PC-9 (cell line): ENCODE measurements at places on chromosomes 13 and 19. TPM values are rescaled to one million over a fixed set of nuclear protein-coding genes. Genes with fewer than 3 reads are reported as not detected.

The TMEM272 gene
- total RNA-seq = not detected in 2 replicates

DNA sequence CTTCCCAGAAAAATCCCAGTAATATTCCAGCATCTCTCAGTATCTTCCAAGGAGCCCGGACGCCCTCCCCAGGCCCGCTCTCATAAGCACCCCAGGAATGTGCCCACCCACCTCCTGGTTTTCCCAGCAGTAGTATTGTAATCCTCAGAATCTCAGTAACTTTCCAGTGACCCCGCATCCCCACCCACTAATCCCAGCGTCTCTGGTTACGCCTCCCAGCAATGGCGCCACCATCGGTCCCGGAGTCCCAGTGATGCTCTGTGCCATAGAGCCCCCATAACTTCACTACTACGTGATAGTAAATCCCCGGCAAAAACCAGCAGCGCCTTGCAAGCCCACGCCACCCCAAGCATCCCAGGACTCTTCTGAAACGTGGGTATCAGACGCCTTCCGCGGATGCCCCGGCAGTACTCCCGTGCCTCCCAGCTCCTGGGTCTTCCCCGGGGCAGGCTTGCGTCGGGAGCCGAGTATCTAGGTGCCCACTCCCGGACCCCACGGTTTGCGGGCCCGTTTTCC, 928 bp upstream of the PNPLA6 start:
- H3K27ac ChIP-seq = peak overlapping the region; percentile 76

The SLC1A6 gene
- total RNA-seq = 1.5 and 2.9 TPM in 2 replicates

The CD37 gene
- total RNA-seq = not detected in 2 replicates

The TMC4 gene
- total RNA-seq = 175 and 194 TPM in 2 replicates

DNA sequence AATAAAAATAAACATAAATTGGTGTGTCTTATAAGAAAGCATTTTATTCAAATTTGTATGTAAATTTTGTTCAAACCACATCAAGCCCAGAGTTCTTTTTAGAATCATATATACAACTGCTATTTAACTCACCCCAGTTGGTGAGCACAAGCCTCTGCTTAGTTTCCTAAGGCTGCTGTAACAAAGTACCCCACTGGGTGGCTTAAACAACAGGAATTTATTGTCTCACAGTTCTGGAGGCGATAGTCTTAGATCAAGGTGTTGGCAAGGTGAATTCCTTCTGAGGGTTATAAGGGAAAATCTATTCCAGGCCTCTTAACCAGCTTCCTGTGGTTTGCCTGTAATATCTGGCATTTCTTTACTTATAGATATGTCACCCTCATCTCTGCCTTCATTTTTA, 1133.5 kb downstream of the OLFM4 start:
- no peak overlapping the region for H3K27ac ChIP-seq
- H3K27me3 ChIP-seq = no peaks in the 10 kb centered on the region
- no peak for DNase-seq
- no peaks in the 10 kb centered on the region for H3K36me3 ChIP-seq

- H3K4me1 ChIP-seq = peaks cover 26% of the 10 kb centered on the region
- no peak overlapping the region for H3K27ac ChIP-seq
- peak overlapping the region; percentile 89 for H3K4me3 ChIP-seq
- no peak for DNase-seq
Observed at GRCh38 chr19:4866595-4867424, 657 bp downstream of the PLIN3 start.

GRCh38 chr13:28716511-28716910, 2.3 kb downstream of the SLC46A3 start:
- peak; percentile 75 for DNase-seq
- H3K4me1 ChIP-seq = peaks cover 17% of the 10 kb centered on the region

DNA sequence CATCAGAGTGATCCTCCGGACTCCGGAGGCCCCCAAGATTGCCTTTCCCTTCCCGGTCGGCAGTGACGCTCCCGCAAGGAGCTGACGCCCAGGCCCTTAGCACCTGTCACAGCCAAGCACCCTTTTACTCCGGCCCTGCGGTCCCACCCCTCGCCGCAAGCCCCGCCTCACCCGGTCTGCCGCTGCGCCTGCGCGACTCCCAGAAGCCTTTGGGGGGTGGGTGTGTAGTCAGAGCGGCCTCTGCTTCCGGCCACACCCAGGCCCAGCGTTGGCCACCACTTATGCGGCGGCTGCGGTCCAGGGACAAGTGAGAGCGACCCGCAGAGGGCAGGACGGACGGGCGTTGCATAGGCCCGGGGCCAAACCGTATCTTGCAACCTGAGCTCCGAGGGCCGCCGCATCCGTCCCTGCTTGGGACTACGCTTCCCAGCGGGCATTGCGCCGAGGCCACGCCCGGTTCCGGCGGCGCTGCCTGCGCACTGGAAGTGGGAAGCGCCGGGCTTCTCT, 441 bp upstream of the ZFP28 start:
- H3K27ac ChIP-seq = peak overlapping the region; percentile 43; the same call in 1 of the 2 replicates
- H3K36me3 ChIP-seq = peaks cover 24% of the 10 kb centered on the region; the same call in 1 of the 2 replicates
- peak overlapping the region; percentile 87 for H3K4me3 ChIP-seq
- peak; percentile 86 for DNase-seq

DNA sequence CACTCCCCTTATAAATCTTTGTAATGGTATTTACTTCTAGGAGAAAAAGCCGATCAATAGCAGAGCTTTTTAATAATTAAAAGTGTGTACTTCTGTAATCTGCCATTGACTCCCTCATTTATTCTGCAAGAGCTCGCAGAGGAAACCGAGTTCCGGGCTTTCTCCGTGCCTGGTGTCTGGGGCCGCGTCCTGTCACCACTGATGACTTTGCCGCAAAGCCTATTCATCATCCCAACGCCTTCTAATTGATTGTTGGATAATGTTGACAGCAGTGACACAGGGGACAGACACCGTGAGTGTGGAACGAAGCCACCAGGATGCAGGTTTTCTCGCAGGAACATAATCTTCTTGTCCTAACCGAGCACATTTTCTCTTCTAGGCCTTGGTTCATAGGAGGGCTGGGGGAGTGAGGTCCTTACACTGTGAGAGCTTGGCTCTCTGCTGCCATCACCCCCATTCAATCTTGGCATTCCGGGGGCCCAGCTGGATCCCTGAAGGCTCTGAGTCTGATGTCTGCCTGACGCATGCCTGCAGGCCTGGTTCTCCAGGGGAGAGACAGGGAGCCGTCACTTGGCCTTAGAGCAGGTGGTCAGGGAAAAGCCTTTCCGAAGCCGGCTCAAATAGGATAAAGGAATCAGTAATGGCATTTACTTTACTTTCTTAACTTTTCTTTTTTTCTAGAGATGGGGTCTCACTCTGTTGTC, 110.3 kb downstream of the KDM4B start:
- H3K4me1 ChIP-seq = no peaks in the 10 kb centered on the region
- no peak for DNase-seq
- no peaks in the 10 kb centered on the region for H3K27me3 ChIP-seq
- no peaks in the 10 kb centered on the region for H3K36me3 ChIP-seq

GRCh38 chr19:9857920-9858746, 23.0 kb downstream of the PIN1 start:
- DNase-seq = no peak
- H3K27me3 ChIP-seq = peaks cover 5% of the 10 kb centered on the region; the same call in 1 of the 2 replicates
- no peak overlapping the region for H3K27ac ChIP-seq
- H3K4me1 ChIP-seq = no peaks in the 10 kb centered on the region
- H3K36me3 ChIP-seq = no peaks in the 10 kb centered on the region
- H3K4me3 ChIP-seq = no peak overlapping the region

The SBK2 gene
- 3.5 and 3.9 TPM in 2 replicates for total RNA-seq

DNA sequence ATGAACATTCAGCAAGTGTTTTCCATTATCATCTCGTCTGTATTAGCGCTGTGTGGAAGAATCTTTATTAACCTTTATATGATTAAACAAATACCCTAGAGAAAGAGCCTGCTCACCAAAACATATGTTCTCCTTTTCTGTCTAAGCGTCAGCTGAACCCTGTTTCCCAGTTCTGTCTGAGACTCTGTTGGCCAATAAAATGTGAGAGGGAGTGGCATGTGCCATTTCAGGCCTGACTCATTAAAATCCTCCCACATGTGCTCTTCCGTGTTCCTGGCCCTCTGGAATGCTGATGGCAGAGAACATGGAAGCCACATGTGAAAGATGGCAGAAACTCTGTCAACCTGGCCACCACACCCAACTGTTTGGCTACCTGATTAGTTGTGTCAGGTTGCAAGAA, 181.9 kb upstream of the EDNRB start:
- H3K4me3 ChIP-seq = no peak overlapping the region
- H3K36me3 ChIP-seq = no peaks in the 10 kb centered on the region
- no peaks in the 10 kb centered on the region for H3K27me3 ChIP-seq

DNA sequence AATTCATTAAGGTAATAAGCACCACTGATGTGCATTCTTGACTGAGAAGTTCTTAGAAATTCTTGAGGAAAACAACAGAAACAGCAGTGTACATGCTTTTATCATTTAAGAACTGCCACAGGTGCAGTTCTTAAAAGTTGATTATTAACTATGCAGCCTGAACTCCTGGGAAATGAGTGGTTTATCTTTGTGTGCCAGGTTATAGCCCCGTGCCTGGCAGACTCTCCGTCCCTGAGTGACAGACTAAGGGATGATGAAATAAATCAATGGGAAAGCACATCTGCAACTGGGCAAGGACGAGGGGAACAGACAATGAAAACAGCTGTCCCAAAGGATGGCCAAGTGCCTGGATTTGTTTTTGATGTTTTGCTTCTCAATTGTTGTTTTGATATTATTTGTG, 84.4 kb upstream of the SPATA13 start:
- H3K27me3 ChIP-seq = no peaks in the 10 kb centered on the region
- H3K4me1 ChIP-seq = no peaks in the 10 kb centered on the region
- no peak overlapping the region for H3K4me3 ChIP-seq

GRCh38 chr13:48491423-48492095, 41.3 kb downstream of the RCBTB2 start:
- no peak overlapping the region for H3K4me3 ChIP-seq
- DNase-seq = no peak
- H3K27me3 ChIP-seq = no peaks in the 10 kb centered on the region
- 0 out of 2 replicates have a peak, but pooled peaks cover 4% of the 10 kb centered on the region for H3K4me1 ChIP-seq
- no peaks in the 10 kb centered on the region for H3K36me3 ChIP-seq
- no peak overlapping the region for H3K27ac ChIP-seq

The KLK7 gene
- 98.1 and 138 TPM in 2 replicates for total RNA-seq

GRCh38 chr13:28819735-28820098, 422 bp upstream of the MTUS2 start:
- peaks cover 32% of the 10 kb centered on the region for H3K27me3 ChIP-seq
- H3K27ac ChIP-seq = no peak overlapping the region
- DNase-seq = no peak
- no peaks in the 10 kb centered on the region for H3K36me3 ChIP-seq

DNA sequence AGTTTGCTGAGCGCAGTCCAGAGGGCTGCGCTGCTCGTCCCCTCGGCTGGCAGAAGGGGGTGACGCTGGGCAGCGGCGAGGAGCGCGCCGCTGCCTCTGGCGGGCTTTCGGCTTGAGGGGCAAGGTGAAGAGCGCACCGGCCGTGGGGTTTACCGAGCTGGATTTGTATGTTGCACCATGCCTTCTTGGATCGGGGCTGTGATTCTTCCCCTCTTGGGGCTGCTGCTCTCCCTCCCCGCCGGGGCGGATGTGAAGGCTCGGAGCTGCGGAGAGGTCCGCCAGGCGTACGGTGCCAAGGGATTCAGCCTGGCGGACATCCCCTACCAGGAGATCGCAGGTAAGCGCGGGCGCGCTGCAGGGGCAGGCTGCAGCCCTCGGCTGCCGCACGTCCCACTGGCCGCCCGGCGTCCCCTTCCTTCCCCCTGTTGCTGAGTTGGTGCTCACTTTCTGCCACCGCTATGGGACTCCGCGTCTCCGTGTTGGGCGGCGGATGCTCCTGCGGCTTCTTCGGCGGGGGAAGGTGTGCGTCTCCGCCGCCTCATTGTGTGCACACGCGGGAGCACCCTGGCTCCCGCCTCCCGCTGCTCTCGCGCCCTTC, 772 bp downstream of the GPC6 start:
- no peaks in the 10 kb centered on the region for H3K36me3 ChIP-seq
- DNase-seq = no peak
- no peak overlapping the region for H3K27ac ChIP-seq

GRCh38 chr19:35030257-35031071, at the start of gene SCN1B:
SCN1B (plus strand) TSS chr19:35030470; CDS start chr19:35030821, 351 bp downstream.
- no peaks in the 10 kb centered on the region for H3K36me3 ChIP-seq
- peaks cover 12% of the 10 kb centered on the region; the same call in 1 of the 2 replicates for H3K4me1 ChIP-seq
- no peak within 1 kb of the TSS for H3K27ac ChIP-seq

DNA sequence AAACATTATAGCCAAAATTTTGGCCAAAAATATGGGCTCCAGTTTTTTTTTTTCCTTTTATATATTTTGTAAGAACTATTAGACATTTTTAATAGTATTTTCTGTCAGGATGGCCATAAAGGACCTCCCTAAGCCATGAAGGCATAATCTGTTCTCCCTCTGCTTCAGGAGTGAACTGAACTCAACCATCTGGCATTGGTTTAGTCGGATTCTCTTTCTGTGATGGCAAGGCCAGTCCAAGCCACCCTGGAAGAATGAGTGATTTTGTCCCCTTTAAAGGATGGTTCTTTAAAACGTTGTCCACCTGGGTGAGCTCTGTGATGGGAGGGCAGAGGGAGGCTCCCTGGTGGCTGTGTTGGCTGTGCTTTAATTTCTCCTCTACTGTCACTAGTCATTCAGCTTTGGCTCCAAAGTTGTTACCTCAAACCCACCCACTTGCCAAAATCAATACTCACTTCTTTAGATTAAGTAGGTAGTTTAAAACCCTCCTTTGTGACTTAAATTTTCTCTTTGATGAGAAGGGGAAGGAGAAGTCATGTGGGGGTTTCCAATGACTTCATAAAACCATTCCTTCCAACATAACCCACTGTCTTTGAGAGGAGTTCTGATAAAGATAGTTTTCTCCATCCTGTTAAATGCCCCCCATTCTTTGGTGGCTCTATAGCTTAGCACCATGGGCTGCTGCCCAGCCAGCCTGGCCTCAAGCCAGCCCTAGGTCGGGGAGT, 4.4 kb downstream of the TNFRSF19 start:
- H3K4me3 ChIP-seq = no peak overlapping the region
- H3K27me3 ChIP-seq = peaks cover 11% of the 10 kb centered on the region; the same call in 1 of the 2 replicates
- no peaks in the 10 kb centered on the region for H3K36me3 ChIP-seq
- DNase-seq = no peak

The MEIOSIN gene
- not detected in 2 replicates for total RNA-seq

- no peak for DNase-seq
- no peaks in the 10 kb centered on the region for H3K27me3 ChIP-seq
- no peaks in the 10 kb centered on the region for H3K4me1 ChIP-seq
- H3K4me3 ChIP-seq = no peak overlapping the region
Observed at GRCh38 chr13:35818633-35819067, 312.5 kb downstream of the DCLK1 start.

The IRGC gene
- not detected in 2 replicates for total RNA-seq

- H3K27me3 ChIP-seq = no peaks in the 10 kb centered on the region
- H3K27ac ChIP-seq = peak overlapping the region; percentile 98
- H3K4me1 ChIP-seq = peaks cover 48% of the 10 kb centered on the region
- no peaks in the 10 kb centered on the region for H3K36me3 ChIP-seq
- peak; percentile 94 for DNase-seq
- peak overlapping the region; percentile 46; the same call in 1 of the 2 replicates for H3K4me3 ChIP-seq
Observed at GRCh38 chr19:2540646-2541454, 64.9 kb downstream of the GADD45B start.

DNA sequence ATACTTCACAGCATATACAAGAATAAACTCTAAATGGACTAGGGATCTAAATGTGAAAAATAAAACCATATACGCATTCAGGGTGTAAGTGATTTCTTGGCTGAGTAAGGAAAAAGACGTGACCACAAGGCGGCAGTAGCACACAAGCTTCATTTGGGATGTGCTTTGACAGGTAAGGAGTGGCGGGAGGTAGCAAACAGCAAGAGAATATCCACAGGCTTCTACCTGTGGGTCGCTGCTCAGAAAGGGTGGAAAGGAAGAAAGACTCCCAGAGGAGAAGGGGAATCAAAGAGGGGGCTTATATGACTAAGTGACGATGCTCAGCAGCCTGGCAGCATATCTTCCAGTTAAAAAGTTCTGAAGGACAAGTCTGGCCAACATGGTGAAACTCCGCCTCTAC, 2.5 kb upstream of the ZNF121 start:
- DNase-seq = peak; percentile 76
- no peaks in the 10 kb centered on the region for H3K27me3 ChIP-seq
- H3K36me3 ChIP-seq = peaks cover 14% of the 10 kb centered on the region
- H3K27ac ChIP-seq = no peak overlapping the region
- H3K4me3 ChIP-seq = no peak overlapping the region
